ENCODE measurements at places on chromosomes 4 and X.

DNA sequence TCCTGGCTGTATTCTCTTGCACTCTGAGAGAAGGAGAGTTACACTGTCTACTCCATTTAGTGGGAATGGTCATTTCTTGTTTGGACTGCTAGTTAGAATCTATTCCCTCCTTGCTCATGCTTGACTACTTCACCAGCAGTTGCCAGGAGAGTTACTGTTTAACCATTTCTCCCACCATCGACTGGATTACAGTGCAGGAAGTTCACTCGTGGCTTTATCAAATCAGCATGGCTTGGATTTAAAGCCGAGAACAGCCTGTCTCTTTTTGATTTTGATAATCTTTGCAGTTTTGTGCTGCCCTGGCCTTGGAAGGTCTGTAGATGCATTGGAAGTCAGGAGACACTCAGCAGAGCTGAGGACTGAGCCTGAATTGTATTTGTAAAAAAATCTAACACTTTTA, 3.2 kb downstream of the GBA3 start:
- no peak for DNase-seq

DNA sequence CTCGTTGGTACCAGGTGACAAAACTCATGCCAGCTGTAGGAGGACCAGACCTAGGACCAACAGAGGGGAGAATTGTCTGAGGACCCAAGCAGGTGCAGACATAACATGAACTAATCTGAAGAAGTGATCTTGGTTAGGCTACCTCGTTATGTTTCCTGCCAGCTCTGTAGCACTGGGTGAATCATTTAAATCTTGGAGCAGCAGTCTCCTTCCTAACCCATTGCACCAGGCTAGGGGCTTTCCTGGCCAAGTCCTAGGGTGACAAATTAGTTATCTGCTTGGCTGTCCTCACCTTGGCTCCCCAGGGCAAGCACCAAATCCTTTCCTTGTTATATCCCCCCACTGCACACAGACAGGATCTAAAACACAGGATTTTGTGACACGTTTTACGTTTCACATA, 87.8 kb downstream of the WWC2 start:
- no peak for DNase-seq

GRCh38 chrX:65578346-65578745, 43.8 kb upstream of the LAS1L start:
- DNase-seq, result no peak

DNA sequence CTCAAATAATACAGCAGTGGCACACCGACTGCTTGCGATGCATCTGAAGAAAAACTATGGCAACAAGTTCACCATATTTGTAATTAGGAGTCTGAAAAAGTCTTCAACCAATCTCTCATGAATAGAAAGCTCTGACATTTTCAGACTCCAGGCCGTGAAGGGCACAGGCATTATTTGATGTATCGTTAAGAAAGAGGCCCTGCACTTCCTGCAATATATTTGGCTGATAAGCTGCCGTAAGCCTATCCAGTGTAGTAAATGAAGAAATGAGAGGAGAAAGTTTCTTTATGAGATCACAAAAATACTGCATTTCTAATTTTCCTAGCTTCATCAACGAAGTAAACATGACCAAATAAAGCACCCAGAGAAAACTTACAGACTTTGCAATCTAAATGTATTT, 613.8 kb upstream of the TECRL start:
- no peak for DNase-seq

GRCh38 chr4:17336986-17337385, 174.9 kb downstream of the QDPR start:
- no peak for DNase-seq

- no peak for DNase-seq
Measured at GRCh38 chr4:130486841-130487240, 1390.9 kb downstream of the C4orf33 start.

- DNase-seq, result no peak
Measured at GRCh38 chrX:149829751-149830191, 48.0 kb downstream of the MAGEA9 start.

DNA sequence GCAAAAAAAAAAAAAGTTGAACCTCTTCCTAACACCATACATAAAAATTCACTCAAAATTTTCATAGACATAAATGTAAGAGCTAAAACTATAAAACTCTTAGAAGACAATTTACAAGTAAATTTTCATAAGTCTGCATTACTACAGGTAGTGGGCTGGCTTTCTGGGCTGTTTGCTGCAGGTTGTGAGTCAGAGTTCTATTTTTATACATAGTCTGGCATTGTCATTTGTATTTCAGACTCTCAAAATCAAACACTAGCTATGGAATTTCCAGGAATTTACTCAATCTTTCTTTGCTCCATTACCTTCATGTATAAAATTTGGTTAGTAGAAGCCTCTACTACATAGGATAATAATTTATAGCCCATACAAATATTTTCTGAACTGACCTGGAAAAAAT, 227.2 kb downstream of the COX18 start:
- DNase-seq, result no peak

- DNase-seq, result no peak
Measured at GRCh38 chrX:155434906-155435743, 23.3 kb downstream of the F8A3 start.

DNA sequence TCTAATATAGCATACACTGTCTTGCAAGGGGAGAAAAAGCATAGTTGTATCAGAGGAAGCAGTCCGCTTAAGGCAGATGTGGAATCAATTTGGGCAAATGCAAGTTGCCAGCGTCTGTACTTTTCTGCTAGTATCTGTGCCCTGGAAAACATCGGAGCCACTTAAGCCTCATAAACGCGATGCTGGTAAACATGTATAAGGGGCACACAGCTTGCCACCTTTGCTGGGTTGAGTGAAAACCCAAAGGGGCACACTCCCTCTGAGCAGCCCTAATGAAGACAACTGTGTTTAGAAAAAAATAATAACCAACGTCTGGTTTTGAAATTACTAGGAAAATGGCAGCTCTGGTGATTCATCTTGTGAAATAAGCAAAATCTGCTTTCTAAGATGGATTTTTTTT, 24.3 kb downstream of the SMIM20 start:
- no peak for DNase-seq

DNA sequence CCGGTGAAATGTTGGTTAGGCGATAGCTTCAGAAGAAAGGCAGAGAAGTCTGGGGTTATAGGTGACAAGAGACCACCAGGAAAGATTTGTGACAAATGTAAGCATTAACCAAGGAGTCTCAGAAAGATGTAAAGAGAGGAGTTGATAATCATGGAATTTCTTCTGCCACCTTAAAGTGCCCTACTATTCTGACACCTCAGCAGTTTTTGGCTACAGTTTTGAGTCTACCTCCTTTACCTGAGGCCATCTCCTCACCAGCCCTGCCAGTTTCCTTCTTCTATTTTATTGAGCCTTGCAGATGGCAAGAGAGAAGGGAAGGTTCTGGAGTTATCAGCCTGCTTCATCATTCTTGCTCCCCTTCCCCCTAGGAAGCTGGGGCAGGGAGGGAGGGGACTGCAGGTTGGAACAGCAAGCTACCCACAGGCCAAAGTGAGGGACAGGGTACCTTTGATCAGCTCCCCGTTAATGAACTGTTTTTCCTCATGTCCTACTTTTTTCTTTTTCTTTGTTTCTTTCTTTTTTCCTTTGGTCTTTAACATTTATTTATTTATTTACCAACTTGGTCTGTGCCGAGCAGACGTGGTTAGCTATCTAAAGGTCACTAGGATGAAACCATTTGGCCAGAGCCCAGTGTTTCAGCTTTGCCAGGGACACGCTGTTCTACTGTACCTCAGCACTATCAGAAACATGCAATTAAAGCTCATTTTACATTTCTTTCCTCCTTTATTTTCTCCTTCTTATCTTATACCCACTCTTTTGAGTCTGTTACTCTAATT, 438.7 kb upstream of the AR start:
- no peak for DNase-seq

DNA sequence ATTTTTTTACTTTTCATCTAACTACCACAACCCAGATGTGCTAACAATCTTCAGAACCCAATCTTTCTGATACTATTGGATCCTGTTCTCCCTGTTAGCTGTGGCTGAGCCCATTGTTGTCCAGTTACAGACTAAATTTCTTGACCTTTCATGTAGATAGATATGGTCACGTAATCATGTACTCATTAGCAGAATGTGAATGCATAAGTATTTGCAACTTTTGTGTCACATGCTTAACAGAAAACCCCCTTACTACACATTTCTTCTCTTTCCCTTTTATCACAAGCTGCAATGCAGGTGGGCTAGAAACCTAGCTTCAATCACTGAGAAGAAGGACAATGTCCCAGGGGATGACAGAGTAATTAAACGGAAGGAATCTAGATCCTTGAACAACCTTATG, 13.1 kb upstream of the FAM13A start:
- DNase-seq, result no peak
